ENCODE measurements at places on chromosomes 2 and 18.
A peak's percentile ranks its signal among the peaks of the same experiment; 100 is the strongest.

GRCh38 chr2:134245340-134245984 lies 8.4 kb upstream of the MGAT5 start:
- peak; percentile 81 for DNase-seq

- peak; percentile 35 for DNase-seq
These were observed 71.9 kb upstream of the KLHL29 start for GRCh38 chr2:23312996-23313606.

DNA sequence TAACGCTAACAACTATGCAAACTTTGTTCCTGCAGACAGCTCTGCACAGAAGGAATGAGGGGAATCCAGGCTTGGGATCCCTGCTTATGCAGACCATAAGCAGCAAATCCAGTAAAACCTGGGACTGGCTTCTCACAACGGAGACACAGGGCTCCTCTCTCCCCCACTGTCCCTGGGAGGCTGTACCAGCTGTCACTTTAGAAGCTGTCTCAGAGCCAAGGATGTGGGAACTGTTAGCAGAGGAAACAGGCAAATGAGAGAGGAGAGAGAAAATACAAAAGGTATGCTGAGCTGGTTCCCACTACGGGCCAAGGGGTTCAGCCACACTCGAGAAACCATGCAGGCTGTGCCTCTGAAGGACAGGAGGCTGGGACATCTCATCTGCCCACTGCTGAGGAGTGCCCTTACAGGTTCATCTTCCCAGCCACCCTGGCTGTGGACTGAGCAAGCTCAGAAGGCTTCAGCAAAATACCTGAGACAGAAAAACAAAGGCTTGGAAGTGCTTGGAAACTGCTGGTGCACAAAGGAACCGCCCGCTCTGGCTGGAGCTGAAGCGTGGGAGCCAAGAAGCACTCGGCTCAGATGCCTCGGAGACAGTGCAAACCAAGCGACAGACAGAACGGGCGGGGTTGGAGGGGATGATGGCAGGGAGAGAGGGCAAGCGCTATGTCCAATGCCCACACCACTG lies 72.5 kb downstream of the FAM210A start:
- no peak for DNase-seq

GRCh38 chr2:46872902-46873603 lies 42.6 kb downstream of the MCFD2 start:
- DNase-seq, result no peak

DNA sequence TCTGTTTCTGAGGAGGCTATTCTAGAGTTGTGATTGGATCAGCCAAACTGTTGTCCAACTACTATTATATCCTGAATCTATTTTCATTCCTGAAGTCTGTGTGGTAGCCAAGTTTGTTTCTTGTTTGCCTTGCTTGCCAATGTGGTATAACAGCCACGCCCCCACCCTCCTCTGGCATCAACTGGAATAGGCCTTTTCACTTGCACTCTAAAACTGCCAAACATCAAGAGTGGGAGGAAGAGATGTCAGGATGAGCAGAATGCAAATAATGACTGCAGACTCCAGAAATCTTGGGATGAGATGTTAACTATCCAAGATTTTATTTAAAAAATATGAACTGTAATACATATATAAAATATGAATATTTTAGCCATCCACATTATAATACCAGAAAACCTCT lies 246.1 kb downstream of the NRXN1 start:
- DNase-seq, result no peak

- DNase-seq, result no peak
These were observed 107.4 kb downstream of the POLR1A start for GRCh38 chr2:85998071-85998991.

- DNase-seq, result no peak
These were observed 1.9 kb upstream of the HMSD start for GRCh38 chr18:63947051-63947790.

DNA sequence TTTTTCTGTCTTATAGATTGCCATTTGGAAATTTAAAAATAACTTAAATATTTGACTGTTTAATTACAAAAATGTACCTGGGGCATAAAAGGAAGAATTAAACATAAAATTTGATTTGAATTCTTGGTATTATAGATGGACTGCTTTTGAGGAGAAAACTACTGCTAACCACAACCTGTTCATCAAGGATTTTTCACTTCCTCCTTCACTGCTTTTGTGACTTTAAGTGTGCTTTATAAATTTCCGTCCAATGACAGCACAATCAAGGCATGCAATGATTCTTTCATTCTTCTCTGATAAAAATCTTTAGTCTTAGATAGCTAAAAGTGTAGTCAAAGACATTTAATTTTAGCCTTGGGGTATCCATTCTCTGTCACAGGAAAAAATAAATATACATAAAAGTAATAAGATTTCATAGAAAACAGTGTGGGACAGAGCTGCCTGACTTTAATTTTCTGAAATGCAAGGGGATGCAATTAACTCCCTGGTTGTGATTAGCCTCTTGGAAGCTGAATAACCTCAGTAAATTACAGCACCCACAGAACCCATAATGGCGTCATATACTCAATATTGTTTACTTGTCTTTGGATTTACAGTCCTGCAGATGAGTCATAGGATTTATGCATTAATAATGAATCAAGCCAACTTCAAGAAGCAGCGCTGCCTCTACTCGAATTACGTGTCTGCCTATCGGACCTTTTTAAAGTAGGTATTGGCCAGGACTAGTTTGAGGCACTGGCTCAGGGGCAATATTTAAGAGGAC lies 587.9 kb downstream of the NRXN1 start:
- no peak for DNase-seq

DNA sequence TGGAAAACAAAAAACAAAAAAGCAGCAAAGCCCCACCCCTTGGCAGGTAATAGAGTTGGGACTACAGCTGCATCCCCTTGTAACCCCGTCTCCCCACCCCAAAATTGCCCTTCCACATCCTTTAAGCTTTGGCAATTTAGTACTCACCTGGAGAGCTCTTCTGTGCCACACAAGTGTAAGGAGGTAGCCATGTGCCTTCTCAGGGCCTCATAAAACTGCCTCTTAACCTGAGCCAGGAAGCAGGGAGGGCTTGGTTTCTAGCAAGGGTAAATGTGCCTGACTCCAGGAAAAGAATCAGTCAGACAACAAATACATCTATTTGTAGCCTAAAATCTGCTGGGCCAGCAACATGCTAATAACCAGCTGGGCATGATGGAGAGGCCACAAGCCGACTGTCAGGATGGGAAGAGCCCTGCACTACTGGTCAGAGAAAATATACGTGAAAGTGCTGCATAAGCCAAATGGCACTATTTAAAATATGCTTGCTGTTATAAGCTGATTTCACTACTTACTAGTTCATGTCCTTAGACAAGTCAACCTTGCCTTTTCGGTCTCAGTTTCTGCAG lies 46.3 kb downstream of the NOP58 start:
- no peak for DNase-seq

GRCh38 chr2:129726216-129726615 lies 253.2 kb upstream of the RAB6C start:
- DNase-seq, result no peak

DNA sequence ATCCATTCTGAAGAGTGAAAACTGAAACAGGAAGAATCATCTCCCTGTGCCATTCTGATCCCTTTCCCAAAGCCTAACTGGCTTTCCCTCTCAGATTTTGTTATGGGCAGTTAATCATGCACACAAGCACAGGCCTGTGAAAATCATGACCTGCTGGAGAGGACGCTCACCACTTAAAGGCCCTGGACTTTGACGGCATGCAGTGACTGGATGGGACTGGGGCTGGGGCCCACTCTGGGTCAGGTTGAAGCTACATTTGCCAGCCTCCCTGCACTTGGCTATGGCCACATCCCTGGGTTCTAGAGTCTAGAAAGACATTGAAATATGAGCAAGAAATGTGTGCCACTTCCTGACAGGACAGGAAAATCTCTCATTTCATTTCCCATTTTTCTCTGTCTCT lies 12.9 kb downstream of the PDE11A start:
- DNase-seq, result no peak

- no peak for DNase-seq
These were observed 57.7 kb upstream of the SEMA4C start for GRCh38 chr2:96927405-96928171.

- no peak for DNase-seq
These were observed 443.6 kb downstream of the PARD3B start for GRCh38 chr2:204988836-204989235.

GRCh38 chr18:55289775-55290174 lies 298.2 kb downstream of the TCF4 start:
- DNase-seq, result no peak

GRCh38 chr18:57909620-57910019 lies 106.5 kb upstream of the ATP8B1 start:
- DNase-seq, result no peak

DNA sequence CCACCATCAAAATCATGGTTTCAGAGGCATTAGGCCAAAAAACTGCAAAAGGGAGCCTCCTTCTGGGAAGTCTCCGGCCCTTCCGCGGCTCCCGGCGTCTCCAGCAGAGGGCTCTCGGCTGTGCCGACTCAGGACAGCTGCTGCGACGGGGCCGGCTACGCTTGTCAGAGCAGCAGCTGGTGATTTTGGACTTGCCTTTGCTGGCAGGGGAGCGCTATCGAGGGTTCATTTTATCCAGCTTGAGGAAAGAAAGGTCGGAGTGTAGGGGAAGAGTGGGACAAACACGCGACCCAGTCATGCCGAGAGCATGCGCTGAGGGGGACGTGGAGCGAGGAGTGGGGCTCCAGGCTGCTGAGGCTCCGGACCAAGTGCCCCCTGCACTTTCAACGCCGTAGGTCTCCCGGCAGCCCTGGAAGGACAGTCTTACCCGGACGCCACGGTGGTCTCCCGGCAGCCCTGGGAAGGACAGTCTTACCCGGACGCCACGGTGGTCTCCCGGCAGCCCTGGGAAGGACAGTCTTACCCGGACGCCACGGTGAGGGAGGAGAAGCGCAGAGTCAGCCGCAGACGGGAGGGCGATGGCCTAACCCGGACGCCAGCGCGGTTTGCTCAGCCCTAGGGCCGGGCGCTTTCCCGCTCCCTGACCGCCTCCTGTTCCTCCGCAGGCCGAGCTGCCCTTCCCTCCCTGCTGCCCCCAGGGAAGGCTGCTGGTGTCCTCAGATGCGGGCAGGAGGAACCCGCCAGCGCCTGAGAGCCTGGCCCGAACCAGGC lies 21.7 kb downstream of the DDX18 start:
- peak; percentile 65 for DNase-seq

- no peak for DNase-seq
These were observed 51.9 kb downstream of the EFEMP1 start for GRCh38 chr2:55871637-55872036.

DNA sequence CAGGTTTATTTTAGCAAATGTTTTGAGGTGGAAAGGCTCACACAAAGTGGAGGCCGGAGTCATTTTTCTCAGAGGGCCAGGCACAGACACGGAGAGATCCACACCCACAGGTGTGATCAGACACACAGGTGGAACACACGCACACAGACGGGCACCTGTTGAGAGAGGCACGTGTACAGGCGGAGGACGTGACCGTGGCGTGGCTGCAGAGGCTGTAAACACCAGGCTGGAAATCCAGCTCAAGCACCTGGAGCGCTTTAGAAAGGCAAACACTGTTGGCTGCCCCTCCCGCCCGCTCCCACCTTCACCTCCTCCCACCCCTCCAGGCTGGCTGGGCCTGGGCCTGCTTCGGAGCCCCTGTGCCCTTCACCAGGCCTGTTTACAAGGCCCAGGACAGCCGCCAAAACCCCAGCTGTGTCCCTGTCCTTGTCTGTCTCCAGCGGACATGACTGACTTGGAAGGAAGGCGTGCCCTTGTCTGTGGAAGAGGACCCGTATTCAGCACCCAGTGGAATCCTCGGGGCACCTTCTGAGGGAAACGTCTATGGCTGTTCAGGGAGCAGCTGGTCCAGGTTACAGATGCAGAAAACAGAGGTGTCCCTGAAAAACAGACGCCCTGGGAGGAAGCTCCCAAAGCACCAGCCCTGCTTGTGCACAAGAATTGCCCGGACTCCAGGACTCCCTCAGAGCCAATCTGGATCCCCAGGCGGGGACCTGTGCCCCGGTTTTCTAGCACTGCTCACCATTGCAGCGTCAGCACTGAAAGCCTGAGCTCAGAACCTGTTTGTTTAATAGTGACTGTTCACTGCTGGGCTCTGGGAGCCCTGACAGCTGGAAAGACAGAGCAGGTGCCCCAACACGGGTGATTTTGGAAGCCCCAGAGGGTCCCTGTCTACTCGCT lies 134.3 kb upstream of the HAAO start:
- DNase-seq, result no peak

DNA sequence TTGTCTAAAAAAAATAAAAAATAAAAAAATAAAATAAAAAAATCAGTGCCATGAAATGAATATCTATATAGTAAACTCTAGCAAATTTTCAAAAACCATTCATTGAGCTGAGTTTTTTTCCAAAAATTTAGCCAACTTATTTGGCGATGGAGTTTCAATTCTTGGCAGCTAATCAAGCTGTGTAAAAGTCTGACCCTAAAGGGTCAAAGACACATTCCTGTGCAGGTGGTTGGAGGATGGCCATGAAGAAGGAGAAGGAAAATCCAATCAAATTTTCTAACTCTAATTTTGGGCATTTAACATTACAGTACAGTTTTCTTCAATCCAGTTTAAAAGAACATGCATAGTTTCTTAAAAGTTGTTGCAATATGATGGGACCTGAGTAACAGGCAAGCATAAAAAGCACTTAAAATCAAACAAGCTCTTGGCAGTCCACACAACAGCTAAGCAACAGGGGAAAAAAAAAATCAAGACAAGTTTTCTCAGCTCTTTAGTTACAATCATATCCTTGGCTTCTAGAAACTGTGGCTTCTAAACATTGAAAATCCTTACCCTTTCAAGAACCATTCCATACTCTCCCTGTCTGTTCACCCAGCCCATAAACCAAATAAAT lies 54.5 kb downstream of the ACVR1 start:
- DNase-seq, result no peak

DNA sequence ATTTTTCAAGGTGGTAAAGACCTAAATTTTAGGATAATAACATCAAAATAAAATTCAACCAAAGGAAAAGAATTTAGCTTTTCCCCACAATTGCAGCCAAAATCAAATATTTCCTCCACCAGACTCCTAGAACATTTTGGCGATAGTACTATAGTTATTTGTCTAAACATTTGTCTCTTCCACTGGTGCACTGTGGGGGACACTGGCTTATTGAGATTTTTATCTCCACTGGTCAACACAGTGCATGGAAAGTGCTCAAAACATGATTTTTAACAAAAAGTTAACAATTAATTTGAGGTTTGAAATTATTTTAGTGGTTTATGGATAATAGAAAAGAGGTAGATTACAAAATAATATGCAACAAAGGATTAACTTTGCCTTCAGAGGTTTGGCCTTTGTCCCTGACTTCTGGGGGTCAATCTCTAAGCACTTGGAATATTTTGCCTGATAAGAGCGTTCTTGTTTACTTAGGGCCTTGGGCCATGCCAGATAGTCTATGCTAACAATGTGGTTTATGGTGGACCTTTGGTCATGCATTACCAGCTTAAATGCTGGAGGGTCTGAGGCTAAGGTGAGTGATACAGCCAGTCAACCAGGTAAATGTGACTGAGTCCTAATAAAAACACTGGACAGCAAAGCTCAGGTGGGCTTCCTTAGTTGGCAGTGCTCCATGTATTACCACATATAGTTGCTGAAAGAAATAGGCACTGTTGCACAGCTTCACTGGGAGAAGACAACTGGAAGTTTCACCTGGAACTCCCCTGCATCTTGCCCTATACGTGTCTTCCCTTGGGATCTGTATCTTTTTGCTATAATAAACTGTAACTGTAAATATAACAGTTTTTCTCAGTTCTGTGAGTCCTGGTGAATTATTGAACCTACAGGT lies 67.2 kb upstream of the SATB2 start:
- no peak for DNase-seq

GRCh38 chr18:8988260-8988871 lies 114.1 kb upstream of the NDUFV2 start:
- DNase-seq, result peak; percentile 56
